ENCODE measurements at places on chromosomes 3 and 15.
A peak's percentile ranks its signal among the peaks of the same experiment; 100 is the strongest.

DNA sequence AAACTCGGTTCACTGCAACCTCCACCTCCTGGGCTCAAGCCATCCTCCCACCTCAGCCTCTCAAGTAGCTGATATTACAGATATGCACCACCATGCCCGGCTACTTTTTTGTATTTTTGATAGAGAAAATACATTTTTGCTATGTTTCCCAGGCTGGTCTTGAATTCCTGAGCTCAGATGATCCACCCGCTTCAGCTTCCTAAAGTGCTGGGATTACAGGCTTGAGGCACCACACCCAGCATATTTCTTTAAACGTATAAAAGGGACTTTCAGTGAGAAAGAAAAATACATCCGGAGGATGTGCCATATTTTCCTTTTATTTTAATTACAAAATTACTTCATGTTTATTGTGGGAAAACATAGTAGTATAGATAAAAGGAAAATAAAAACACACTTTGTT, 55.2 kb downstream of the RPL39L start:
- DNase-seq, result no peak

- no peak for DNase-seq
Measured at GRCh38 chr15:38373016-38373415, 80.9 kb upstream of the FAM98B start.

- DNase-seq, result peak; percentile 54
Measured at GRCh38 chr3:190345027-190345821, 23.0 kb upstream of the CLDN1 start.

GRCh38 chr15:57160823-57161560, 215.3 kb upstream of the CGNL1 start:
- no peak for DNase-seq

DNA sequence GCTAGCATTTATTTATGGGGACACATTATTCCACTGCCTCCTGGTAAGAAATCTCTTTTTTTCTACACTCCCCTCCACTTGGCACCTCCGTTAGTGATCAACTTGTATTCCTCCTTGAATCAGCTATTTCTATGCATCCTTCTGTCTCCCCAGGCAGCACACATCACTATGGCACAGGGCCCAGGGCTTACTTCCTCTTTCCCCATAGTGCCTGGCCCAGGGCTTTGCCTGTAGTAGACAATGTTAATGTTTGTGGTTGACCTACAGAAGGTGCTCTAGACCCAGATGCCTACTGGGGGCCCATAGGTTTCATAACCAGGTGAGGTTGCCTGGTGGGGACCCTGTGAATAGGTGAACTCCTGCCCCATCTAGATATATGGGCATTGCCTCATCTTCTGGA, 44.9 kb downstream of the EPHB1 start:
- DNase-seq, result no peak

GRCh38 chr15:66628976-66629723, 63.4 kb upstream of the LCTL start:
- DNase-seq, result no peak

GRCh38 chr15:69574506-69574905, 121.9 kb downstream of the RPLP1 start:
- DNase-seq, result no peak

DNA sequence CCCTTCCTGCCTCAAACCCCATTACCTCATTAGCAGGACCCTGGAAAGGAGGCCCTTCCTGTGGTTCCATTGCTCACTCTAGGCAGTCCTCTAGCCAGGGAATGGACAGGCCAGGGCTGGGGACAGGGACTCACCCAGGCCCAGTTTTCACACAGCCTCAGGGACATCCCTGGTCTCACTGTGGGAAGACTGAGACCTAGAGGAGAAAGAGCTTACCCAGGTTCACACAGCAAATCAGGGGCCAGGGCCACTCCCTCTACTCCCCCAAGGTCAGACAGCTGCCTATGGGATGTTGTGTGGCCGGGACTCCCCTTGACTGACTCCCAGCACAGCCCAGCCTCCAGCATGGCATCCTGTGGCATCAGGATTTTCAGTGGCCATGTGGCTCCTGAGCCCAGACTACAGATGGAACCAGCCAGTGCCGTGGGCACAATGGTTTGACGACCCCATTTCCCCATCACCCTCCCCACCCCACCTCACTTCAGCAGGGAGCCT, 49.3 kb downstream of the ADAMTS7 start:
- no peak for DNase-seq

GRCh38 chr3:16884748-16885592, at the start of gene PLCL2:
TSS of gene PLCL2 (plus strand) at chr3:16884955. CDS start at chr3:16885040, 85 bp downstream.
- no peak for DNase-seq

GRCh38 chr15:50543556-50543955, 2.9 kb downstream of the USP50 start:
- no peak for DNase-seq

GRCh38 chr15:79522656-79523055, 90.5 kb downstream of the MINAR1 start:
- no peak for DNase-seq

DNA sequence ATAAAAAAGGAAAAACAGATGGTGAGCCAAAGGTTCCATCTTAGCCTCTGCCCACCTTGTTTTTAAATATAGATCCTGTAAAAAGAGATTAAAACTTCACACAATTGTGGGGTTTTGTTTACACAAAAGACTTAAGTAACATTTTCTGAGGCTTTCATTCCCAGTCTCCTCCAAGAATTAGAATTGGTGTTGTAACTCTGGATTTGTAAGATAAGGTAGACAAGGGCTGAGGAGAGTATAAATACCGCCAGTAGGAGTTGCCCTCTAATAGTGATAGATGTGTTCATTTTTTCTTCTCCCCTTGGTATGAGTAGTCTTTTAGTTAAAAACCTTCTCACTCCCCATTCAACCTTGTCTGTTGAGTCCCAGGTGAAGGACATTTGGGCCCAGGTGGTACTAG, 8.5 kb downstream of the MINDY2 start:
- no peak for DNase-seq

GRCh38 chr15:63255489-63255990, 21.9 kb upstream of the APH1B start:
- no peak for DNase-seq

- no peak for DNase-seq
Measured at GRCh38 chr3:193630005-193630404, 37.0 kb downstream of the OPA1 start.

DNA sequence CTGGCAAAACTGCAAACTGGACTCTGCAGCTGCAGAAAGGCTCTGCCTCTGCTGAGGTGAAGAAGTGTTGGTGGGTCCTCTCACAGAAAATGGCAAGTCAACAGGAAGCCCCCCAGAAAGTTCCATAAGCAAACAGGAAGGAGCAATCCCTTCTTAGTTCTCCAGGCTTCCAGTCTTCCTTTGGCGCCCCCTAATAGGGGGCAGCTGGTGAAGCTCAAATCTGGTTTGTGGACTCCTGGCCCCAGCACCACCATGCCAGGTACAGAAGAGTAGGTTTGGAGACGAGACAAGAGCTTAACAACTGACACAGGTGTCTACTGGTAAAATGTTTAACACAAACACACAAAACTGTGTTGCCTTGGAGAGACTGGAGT, 35.5 kb downstream of the LEO1 start:
- DNase-seq, result no peak

GRCh38 chr3:136546720-136547119, 205.5 kb downstream of the STAG1 start:
- DNase-seq, result no peak

GRCh38 chr3:34582055-34582454, 783.6 kb downstream of the PDCD6IP start:
- DNase-seq, result no peak

DNA sequence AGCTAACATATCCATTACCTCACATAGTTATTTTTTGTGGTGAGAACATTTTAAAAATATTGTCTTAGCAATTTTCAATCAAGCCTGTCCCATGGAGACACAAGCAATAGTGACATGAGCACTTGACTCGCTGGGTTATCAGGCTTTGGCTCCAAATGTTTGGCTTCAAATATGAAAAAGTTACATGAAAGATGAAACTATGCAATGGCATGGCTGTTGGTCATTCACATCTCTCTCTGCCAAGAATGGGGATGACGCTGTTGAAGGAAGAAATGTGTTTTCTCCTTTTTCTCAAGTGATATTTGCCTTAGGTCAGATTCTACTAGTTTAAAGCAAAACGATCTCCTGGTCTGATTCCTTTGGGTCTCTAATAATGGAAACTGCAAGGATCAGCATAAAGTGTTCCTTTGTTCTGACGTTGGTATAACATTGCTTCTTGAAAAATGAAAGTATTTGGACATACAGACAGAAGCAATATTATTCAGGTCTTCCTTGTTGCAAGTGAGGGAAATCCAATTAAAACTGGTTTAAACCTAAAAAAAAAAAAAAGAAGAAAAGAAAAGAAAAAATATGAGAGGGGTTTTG, 71.2 kb downstream of the SSUH2 start:
- no peak for DNase-seq

- DNase-seq, result no peak
Measured at GRCh38 chr3:46504789-46505188, 7.0 kb downstream of the RTP3 start.

- no peak for DNase-seq
Measured at GRCh38 chr15:67691450-67691849, 133.9 kb upstream of the SKOR1 start.

- DNase-seq, result no peak
Measured at GRCh38 chr3:60289341-60290121, 961.7 kb downstream of the FHIT start.

DNA sequence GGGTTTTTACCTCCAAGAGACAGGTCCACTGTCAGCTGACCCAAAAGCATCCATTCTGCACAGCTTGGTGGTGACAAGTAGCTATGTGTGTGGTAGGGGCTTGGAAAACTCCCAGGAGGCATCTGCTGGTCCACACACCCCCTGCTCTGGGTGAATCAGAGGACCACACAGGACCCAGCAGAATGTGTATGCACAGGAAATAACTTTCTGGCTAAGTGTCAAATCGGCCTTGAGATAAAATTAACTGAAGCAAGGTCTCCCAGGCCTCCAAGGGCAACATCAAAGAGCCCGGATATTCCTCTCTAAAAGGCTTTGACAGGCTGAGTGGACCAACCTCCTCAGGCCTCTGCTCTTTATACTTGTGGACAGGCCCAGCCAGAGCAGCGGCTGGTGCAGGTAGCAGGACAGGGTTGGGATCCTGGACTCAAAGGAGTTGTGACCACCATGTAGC, 66.5 kb downstream of the CTNNB1 start:
- DNase-seq, result no peak

Measured in prostate gland (tissue), 2 donors.